ENCODE measurements at places on chromosomes 5 and 9. TPM values are rescaled to one million over a fixed set of nuclear protein-coding genes. Genes with fewer than 3 reads are reported as not detected.

GRCh38 chr9:7103367-7103766 lies 345.6 kb downstream of the KDM4C start:
- no peaks in the 10 kb centered on the region for H3K4me1 ChIP-seq
- H3K27ac ChIP-seq = no peak overlapping the region
- H3K4me3 ChIP-seq = no peak overlapping the region
- H3K27me3 ChIP-seq = no peaks in the 10 kb centered on the region

DNA sequence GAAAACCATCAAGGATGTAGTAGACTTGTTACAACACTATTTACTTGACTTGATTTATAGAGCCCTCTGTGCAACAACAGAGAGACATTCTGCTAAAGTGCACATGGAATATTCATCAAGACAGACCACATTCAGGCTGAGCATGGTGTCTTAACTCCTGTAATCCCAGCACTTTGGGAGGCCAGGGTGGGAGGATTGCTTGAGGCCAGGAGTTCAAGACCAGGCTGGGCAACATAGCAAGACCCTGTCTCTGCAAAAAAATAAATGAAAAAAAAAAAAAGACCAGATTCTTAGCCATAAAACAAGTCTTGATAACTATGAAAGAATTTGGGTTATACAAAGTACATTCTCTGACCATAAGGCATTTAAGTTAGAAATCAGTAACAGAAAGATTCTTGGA lies 25.3 kb downstream of the DENND4C start:
- no peak for DNase-seq
- no peaks in the 10 kb centered on the region for H3K27me3 ChIP-seq
- H3K27ac ChIP-seq = no peak overlapping the region
- no peak overlapping the region for H3K4me3 ChIP-seq

DNA sequence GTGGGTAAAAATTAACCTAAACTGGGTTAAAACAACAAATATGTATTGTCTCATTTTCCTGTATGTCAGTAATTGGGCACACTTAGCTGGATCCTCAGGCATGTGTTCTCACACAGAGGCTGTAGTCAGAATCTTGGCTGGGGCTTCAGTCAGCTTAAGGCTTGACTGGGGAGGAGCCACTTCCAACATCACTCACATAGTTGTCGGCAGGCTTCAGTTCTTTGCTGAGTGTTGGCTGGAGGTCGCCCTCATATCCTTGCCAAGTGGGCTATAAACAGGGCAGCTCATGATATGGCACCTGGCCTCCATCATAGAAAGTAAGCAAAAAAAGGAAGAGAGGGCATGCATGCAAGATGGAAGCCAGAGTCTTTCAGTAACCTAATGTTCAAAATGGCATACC lies 173.0 kb downstream of the GIN1 start:
- H3K4me3 ChIP-seq = no peak overlapping the region
- H3K27me3 ChIP-seq = no peaks in the 10 kb centered on the region
- H3K36me3 ChIP-seq = no peaks in the 10 kb centered on the region
- H3K4me1 ChIP-seq = no peaks in the 10 kb centered on the region
- H3K27ac ChIP-seq = no peak overlapping the region

DNA sequence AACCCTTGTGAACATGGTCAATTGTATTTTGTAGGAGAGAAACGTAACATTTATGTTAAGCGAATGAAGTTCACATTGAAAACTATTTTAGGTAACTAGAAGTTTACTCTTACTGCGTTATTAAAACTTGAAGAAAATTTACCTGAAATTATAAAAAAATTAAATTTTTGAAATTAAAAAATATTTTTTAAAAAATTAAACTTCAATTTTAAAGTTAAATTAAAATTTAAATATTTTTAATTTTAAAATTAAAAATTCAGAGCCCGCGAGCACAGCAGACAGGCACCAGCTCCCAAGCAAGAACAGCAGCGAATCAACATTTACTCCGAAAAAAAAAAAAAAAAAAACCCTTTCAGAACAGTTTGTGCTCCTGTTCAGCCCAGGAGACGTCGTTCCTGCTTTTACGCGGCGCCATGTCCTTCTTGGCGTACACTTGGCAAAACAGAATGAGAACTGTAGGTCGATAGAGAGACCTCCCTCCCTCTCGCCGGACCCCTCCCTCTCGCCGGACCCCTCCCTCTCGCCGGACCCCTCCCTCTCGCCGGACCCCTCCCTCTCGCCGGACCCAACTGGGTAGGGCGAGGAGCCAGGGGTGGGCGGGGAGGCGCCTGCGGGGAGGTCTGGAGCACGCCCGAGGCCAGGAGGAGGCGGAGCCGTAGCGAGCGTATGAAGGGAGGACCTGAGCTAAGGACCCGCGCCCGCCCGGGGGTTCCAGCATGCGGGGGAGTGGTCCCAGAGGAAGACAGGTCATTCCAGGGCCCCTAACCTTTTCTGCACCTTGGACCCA lies 235.8 kb downstream of the ROR2 start:
- no peak for DNase-seq
- no peaks in the 10 kb centered on the region for H3K4me1 ChIP-seq
- no peak overlapping the region for H3K4me3 ChIP-seq
- H3K27me3 ChIP-seq = no peaks in the 10 kb centered on the region
- H3K36me3 ChIP-seq = no peaks in the 10 kb centered on the region

DNA sequence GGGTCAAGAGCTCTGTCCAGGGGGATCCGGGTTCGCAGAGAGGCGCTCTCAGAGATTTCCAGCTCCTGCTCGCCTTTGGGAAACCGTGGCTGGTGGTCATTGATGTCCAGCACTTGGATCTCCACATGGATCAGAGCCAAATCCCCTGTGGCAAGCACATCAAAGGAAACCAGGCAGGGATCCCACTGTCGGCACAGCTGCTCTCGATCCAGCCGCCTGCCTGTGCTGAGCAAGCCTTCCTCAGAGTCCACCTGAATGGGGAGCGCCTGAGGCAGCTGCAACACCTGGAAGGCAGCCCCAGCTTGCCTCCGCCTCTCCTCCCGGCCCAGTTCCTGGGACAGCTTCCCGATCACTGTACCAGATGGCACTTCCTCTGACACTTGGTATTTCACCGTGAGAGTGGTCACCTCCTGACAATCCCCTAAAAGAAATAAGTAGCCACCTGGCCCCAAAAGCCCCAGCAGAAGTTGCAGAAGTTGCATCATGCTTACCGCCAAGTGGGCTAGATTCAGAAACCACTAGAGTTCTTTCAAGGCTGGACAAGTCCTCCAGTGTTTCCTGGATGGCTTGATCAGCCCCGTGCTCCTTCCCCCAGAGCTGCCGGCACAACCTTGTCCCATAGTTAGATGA lies 520 bp downstream of the PCDH12 start:
- no peak for DNase-seq
- H3K27ac ChIP-seq = peak overlapping the region; percentile 17
- H3K27me3 ChIP-seq = no peaks in the 10 kb centered on the region
- H3K36me3 ChIP-seq = no peaks in the 10 kb centered on the region

- H3K27me3 ChIP-seq = no peaks in the 10 kb centered on the region
- H3K27ac ChIP-seq = no peak overlapping the region
- no peaks in the 10 kb centered on the region for H3K36me3 ChIP-seq
- DNase-seq = no peak
- H3K4me3 ChIP-seq = no peak overlapping the region
Measured at GRCh38 chr9:26779062-26779461, 113.5 kb downstream of the CAAP1 start.

The SPAAR gene
- 0.84 TPM for total RNA-seq

The SLC4A9 gene
- not detected for total RNA-seq

Measured in right lobe of liver (tissue), 6 donors.